Activated naive CD8-positive, alpha-beta T cell treated with anti-CD3 and anti-CD28 coated beads, Interleukin-2, amount 50 U/mL, for 16 hours (primary cell): ENCODE measurements at places on chromosomes 4 and X.

DNA sequence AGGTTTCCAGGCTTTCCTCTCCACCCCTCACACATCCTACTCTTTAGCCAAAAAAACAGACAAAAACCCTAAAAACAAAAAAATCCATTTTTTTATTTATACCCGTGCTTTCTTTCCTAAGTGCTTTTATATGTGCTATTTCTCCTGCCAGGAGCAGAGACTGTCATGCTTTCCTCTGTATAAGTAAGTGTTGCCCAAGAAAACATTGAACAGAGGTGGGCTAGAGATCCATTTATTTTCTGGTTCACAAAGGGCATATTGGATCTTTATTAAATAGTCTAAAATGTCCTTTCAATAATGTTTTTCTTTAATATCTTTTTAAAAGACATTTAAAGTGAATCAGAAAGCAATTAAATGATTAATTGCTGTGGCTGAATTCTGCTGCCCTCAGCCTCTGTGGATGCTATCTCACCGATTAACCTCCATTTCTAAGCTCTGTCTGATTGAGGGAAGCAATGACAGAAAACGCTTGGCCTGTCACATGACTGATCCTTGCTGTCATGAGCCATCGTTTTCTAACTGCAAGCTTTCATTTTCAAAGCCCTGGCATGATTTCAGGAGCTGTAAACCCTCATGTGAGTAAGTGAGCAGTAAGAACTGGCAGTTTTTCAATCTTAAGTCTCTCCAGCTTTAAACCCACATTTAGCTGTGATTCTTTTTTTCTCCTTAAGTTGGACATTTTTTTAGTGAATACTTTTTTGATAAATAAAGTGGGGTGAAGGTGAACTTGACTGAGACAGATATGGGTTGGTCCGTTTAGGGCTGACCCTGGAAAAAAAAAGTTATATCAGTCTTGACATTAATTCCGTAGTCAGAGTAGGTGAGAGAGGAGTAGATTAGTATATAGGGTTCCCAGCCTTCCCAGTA is 180.7 kb upstream of the PGRMC2 start:
- DNase-seq: no peak

DNA sequence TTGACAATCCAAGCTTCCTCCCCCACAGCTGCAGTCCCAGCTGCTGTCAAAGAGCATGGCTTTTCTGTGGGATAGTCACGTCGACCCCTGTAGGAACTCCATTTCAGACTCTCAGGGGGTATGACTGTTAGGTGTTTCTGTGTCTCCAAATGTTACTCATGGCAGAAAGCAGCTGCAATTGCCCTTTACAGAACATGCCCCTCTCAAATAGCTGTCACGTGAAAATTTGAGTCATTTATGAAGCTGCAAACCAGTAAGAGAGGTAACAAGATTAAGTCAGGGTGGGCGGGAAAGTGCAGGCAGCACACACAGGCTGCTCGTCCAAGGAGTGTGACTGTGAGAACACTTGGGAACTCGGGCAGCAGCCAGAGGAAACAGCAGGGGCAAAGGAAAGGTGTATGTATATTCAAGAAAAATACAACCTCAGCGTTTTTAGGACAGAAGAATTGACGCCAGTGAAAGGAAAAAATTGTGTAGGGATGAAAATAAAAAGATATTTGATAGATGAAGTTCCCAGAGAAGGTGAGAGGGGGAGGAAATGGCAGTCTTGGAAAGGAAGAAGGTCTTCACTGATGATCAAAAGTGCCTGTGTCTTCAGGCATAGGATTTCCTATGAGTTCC is 66.5 kb upstream of the TMEM184C start:
- no peak for DNase-seq

DNA sequence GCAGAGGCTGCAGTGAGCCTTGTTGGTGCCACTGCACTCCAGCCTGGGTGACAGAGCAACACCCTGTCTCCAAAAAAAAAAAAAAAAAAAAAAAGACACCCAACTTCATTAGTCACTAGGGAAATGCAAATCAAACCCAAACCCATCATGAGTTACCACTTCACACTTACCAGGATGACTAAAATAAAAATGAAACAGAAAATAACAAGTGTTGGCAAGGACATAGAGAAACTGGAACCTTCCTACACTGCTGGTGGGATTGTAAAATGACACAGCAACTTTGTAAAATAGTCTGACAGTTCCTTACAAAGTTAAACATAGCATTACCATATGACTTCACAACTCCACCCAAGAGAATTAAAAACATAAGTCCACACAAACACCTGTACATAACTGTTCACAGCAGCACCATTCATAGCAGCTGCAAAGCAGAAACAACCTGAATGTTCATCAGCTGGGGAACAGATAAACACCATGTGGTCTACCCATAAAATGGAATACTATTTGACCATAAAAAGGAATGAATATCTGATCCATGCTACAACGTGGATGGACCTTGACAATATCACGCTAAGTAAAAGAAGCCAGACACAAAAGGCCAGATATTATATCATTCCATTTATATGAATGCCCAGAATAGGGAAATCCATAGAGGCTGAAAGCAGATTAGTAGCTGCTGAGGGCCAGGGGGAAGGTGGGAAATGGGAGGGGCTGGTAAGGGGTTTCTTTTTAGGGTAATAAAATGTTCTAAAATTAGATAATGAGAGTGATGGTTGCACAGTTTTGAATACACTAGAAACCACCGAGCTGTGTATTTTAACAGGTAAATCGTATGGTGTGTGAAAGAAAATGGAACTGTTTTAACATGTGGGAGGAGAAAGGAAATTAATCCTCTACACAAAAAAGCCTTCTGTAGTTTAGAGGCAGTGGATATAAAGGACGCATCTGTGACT is 18.3 kb downstream of the CD99L2 start:
- no peak for DNase-seq

DNA sequence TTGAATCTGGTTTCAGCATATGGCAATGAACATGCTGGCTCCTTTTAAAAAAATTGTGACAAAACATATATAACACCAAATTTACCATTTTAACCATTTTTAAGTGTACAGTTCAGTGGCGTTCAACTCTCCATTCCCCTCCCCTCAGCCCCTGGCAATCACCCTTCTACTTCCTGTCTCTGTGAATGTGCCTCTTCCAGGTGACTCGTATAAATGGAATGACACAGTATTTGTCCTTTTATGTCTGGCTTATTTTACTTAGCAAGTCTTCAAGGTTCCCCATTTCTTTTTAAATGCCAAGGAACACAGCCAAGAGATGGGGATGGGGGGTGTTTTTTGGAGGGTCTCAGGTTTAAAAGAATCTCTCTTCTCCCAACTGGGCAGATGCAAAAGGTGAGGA is 35.4 kb upstream of the BCLAF3 start:
- no peak for DNase-seq

DNA sequence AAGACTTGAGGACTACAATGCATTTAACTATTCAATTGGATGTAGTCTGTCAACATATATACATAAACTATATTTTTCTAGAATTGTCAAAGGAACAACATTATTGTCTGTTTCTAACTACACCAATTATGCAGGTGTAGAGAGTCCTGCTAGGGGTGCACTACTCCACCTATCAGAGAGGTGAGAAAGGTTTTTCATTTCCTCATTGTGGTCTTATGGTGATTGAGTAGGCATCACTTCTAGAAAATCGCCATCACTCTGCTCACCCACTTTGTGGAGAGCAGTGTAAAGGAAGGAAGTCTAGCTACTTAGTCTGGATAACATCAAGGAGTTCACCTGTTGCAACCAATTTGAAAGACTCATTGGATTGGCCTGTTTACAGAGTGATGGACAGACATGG is 4.4 kb upstream of the ADH1C start:
- DNase-seq: no peak

DNA sequence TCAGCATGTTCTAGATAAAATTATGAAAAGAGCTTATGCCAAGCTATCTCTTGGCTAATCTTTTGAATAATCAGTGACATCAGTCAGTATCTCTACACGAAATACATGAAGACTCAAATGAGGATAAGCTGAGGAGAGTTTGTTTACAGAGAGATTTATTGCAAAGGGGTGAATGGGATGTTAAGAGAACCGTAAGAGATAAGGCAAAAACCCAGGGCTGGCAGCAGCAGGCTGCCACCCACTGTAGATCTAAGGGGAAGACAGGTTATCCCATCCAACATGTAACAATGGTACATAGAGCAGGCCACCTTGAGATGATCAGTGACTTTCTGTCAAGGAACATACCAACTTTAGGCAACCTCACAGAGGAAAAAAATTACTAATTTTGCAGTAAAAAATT is 432.1 kb upstream of the NR3C2 start:
- no peak for DNase-seq

GRCh38 chr4:135239964-135240363 is 1038.4 kb upstream of the PABPC4L start:
- no peak for DNase-seq

GRCh38 chr4:59412739-59413138 is 1787.4 kb upstream of the ADGRL3 start:
- DNase-seq: no peak

DNA sequence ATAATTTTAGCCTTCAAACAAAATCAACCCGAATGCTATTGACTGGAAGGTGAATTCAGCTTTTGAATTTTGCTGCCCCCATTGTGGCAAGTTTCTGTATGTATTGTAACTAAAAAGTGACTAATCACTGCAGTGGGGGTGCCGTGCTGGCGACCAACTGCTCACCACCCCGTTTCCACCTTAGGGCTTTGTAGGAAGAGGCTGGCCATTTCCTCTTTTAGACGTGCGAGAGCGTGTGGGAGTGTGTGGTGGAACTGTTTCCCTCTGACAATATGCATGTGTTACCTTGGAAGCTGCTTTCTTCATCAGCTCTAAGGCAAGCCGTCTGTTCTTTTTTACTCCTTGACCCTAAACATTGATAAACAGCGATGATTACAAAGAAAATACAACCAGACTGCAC is 78.8 kb downstream of the SEL1L3 start:
- DNase-seq: no peak

DNA sequence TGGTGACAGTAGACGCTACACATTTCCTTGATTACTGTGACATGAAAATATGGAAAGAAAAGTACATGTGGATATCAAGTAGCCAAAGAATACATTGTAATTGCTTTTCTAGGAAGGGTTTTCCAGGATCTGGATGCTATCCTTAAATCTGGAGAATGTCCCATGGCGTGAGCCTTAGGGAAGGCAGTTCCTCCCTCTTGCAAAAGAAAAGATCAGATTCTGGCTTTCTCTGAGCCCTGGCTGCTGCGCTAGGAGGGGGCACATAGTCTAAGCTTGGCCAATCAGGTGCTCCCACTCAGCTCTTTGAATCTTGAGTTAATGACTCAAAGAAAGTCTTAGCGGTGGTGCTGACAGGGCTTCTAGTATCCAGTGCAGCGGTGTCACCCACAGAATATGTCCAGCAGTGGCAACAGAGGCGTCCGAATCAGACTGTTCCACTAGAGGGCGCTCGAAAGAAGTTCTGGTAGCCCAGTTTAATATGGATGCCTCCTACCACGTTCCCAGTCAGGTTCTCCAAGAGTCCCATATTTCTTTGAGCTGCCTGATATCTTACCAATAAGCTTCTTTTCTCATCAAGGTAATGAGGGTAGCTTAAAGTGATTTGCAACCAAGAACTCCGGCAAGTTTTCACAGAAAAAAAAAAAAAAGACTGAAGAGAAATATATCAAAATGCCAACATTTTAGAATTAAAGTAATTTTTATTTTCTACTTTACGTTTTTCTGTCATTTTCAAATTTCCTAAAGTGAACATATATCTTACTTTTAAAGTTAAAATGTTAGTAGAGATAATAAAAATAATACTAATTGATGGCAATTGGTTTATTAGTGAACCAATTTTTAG is 213.4 kb upstream of the S100G start:
- DNase-seq: peak; percentile 19

GRCh38 chrX:130995439-130995838 is 62.7 kb upstream of the ARHGAP36 start:
- no peak for DNase-seq

GRCh38 chrX:17412692-17413091 is 37.7 kb downstream of the NHS start:
- no peak for DNase-seq

GRCh38 chrX:131841496-131842437 is 181.3 kb upstream of the STK26 start:
- DNase-seq: no peak

DNA sequence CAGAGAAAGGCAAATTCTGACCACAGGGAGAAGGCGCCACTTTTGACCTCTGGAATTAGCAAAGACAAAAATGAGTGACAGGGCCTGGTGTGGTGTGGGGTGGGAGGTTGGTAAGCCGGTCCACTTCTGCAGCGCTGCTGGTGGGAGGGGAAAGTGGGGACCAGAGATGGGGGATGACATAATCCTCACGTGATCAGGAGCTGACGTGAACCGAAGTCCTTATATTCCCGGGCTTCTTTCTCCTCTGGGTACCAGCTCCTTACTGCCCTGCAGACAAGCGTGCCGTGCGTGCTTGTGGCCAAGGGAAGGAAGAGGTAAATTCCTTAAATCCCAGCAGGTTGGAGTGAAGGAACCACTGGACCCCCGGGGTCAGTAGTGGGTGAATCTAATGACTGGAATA is at the start of gene TCEAL7:
TCEAL7 (plus strand) TSS at position 249 of the 400 bp plus-strand sequence. CDS start 1,165 bp downstream, outside the sequence.
- no peak for DNase-seq

GRCh38 chr4:182144626-182145333 is 98.4 kb upstream of the TENM3 start:
- no peak for DNase-seq

DNA sequence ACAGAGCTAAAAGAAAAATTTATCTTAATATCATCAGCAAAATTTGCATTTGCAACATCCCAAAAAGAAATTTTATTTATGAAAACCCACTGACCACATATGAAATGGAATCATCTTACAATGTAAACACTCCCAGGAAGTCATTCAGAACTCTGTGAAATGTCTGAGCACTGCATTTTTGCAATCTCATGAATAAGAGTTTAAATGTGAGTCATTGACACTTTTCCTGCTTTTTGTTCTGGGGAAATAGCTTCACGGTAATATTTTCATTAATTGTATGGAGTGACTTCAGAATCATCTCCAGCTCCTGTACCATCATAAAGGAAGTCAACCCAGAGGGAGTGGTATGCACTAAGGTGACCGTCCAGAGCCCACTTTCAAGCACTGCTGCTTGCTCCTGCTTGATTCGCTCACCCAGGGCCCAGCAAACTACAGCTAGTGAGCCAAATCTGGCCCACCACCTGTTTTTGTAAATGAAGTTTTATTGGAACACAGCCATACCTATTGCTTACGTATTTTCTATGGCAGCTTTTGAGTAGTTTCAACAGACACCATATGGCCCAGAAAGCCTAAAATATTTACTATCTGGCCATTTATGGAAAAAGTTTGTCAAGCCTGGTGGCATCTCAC is 17.2 kb downstream of the EDNRA start:
- DNase-seq: no peak

- DNase-seq: no peak
Observed at GRCh38 chr4:117771647-117772337, 262.5 kb upstream of the NDST3 start.

GRCh38 chr4:168152837-168153500 is 60.6 kb downstream of the ANXA10 start:
- DNase-seq: no peak
